Fibroblast of the aortic adventitia (primary cell): ENCODE measurements at places on chromosomes 3 and 15. TPM values are rescaled to one million over a fixed set of nuclear protein-coding genes. Genes with fewer than 3 reads are reported as not detected.

Gene ZKSCAN7
- 3.5 and 5.0 TPM in 2 replicates for total RNA-seq

Gene HERC2
- total RNA-seq: 41.4 and 49.1 TPM in 2 replicates

Gene CCR9
- total RNA-seq: not detected in 2 replicates

Gene STXBP5L
- total RNA-seq: 0.16 TPM in 1 of 2 replicates, not detected in the other

Gene KLF15
- 1.5 and 3.2 TPM in 2 replicates for total RNA-seq

Gene PTPN9
- 14.4 and 24.0 TPM in 2 replicates for total RNA-seq

Gene MESP2
- 1.3 and 2.9 TPM in 2 replicates for total RNA-seq

Gene GOLGA6L7
- not detected in 2 replicates for total RNA-seq

Gene CNTN3
- 0.74 and 2.4 TPM in 2 replicates for total RNA-seq

Gene SCN11A
- under 0.01 and 0.25 TPM in 2 replicates for total RNA-seq
